Activated CD8-positive, alpha-beta memory T cell treated with anti-CD3 and anti-CD28 coated beads, Interleukin-2, amount 50 U/mL, for 48 hours (primary cell): ENCODE measurements at places on chromosomes 12 and 14.

- no peak for DNase-seq
Observed at GRCh38 chr14:75454963-75455546, 27.2 kb downstream of the JDP2 start.

- DNase-seq = no peak
Observed at GRCh38 chr14:100033347-100034075, 31.7 kb upstream of the EVL start.

GRCh38 chr12:49044660-49045059 lies 15.9 kb downstream of the KMT2D start:
- DNase-seq = no peak

DNA sequence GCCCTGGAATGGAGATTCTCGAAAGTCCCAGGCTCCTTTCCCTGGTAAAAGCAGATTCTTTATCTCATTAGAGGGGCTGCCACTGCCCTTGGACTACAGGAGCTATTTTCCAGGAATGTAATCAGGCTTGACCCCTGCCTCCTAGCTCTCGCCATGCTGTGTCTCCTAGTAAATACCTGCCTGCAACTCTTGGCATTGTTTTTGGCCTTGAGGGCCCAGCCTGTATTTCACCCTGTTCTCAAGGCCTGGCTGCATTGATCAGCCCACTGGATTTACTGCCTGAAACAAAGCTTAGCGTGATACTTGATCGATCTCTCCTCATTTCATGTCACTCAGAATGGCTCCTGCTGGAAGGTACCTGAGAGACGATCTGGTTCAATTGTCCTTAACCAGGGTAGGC lies 273.7 kb downstream of the CACNA1C start:
- no peak for DNase-seq

- no peak for DNase-seq
Observed at GRCh38 chr14:75399843-75400775, 27.7 kb upstream of the JDP2 start.

DNA sequence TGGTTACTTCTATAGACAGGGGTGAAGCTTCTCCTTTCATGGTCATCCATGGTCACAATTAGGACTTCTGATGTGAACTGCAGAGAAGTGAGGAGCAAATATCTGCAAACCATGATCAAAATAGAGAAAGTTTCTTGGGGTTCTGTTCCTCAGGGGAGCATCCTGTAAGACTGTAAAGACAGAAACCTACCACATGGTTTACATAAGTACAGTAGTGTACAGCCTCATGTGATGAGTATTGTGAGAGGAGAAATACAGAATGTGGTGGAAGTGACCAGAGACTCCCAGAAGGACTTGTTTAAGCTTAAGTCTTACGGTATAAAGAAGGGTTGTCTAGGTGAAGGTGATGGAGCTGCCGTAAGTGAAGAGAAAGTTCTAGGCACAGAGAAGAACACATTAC lies 484.7 kb downstream of the LRIG3 start:
- DNase-seq = no peak

GRCh38 chr14:32183151-32184058 lies 18.4 kb upstream of the RNU6-7 start:
- DNase-seq = no peak

DNA sequence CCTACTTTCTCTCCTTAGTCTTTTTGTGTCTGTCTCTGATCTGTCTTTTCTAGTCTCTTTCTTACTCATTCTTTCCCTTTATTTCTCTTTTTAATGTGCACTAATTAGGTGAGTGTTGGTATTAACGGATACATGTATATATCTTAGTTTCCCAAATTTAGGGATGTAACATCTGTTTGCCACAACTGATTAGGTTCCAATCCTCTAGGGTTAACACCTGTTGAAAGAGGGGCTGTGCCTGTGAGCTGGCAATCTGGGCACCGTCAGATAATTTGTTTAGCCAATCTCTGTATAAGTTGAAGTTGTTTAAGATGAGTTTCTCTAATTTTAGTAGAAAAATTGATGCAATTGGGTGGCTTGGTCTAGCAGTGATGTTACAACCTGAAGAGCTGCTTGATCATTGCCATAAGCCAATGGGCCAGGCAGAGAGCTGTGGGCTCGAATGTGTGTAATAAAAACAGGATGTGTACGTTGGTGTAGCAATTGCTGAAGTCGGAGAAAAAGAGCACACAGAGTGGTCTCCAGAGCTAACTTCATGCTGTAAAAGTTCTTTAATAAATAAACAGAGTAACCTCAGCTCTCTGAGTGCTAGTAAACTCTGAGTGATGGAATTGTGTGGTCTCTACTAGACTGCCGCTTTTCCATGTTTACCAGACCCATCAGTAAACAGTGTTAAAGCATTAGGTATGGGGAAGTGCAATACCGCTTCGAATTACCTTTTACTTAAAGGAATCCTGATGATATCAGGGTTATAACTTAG lies 18.3 kb upstream of the LYZ start:
- DNase-seq = no peak

DNA sequence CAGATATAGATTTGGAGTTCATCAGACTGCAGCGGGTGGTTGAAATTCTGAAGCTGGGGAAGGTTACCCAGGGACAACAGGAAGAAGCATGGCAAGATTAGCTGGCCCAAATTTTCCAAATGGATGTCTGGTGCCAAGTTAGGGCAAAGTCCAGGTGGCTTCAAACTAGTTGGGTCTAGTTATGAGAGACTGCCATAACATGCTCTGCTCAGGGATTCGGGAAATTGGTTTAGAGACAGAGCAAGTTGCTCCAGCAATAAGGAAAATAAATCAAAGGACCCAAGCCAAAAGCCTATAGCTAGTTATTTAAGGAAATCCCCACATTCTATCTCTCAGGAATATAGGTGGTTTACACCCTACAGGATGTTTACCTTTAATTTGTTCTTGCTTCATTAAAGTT lies 125.7 kb upstream of the BTG1 start:
- DNase-seq = no peak

DNA sequence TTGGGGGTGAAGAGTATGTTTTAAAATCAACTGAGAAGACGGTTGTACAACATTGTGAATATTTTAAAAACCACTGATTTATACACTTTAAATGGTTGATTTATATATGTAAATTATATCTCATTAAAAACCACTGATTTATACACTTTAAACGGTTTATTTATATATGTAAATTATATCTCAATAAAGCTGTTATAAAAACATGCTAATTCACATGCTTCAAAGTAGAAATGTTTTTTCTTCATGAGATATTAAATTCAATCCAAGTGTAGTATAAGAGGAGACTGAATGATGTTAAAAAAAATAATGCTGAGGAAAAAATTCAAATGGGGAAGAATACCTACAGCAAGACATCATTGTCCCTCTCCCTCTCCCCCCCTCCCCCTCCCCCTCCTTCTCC lies 92.9 kb downstream of the ATXN2 start:
- DNase-seq = no peak

GRCh38 chr14:23364164-23365035 lies 572 bp downstream of the EFS start:
- no peak for DNase-seq

DNA sequence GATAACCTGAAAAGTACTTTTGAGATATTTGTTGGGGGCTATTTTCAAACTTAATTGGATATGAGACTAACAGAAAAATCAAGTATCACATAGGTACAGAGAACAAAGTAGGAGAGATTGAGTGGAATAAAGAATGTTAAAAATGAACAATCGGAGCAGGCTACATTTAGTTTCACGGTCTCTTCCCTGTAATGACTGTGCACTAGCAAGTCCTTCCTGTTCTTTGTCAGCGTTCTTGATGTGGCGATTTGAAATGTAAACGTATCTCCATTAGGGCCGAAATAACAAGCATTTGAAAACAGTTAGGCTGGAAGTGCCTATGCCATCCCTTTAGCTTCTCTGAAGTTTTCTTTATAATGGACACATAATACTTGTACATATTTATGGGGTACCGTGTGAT lies 31.0 kb downstream of the SLC25A29 start:
- no peak for DNase-seq

GRCh38 chr12:27710592-27711316 lies at the start of gene MRPS35:
MRPS35 (plus strand) TSS chr12:27710832; CDS start chr12:27710844, 12 bp downstream.
- DNase-seq = peak; percentile 94

DNA sequence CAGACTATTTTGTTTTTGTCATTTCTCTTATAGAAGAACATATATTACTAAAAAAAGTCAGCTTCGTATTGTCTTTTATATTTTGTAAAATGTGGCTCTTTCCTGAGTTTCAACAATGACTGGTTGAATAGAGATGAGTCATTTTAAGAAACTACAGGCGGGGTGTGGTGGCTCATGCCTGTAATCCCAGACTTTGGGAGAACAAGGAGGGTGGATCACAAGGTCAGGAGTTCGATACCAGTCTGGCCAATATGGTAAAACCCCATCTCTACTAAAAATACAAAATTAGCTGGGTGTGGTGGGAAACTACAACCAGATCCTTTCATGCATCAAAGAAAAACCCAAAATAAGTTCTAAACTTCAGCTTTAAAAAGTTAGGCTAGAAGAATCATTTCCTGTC lies 28.8 kb downstream of the HECTD4 start:
- DNase-seq = no peak

DNA sequence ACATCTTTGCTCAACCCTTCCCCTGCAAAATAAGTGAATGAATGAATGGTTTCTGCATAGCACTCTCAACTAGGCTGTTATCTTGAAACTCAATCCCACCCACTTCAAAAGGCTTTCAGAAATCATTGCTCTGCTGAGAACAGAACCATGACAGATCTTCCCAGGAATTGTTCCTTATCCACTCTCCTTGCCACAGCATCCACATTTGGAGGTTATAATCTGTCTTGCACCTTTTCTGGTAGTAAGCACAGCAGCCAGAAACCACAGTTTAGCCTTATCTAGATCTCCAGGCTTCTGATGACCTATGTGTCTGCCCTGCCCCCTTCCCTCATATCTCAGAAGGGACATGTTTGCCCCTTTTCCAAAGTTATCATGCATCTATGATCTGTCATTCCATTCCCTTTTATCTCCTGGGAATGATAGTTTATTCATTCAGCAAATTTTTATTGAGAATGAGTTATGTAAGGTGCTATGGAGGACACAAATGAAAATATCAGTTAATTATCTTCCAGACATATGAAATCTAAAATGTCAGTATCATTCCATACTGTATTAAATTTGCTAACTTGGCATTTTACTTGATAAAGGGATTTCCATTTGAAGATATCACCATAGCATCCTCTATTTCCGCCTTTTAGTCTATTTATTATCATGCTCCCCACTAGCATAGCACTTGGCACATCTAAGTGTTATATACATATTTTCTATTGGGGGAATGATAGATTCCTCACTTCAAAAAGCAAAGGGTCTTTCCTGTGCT lies 21.4 kb downstream of the LGR5 start:
- DNase-seq = no peak

GRCh38 chr14:103558071-103558882 lies 4.2 kb downstream of the BAG5 start:
- no peak for DNase-seq

DNA sequence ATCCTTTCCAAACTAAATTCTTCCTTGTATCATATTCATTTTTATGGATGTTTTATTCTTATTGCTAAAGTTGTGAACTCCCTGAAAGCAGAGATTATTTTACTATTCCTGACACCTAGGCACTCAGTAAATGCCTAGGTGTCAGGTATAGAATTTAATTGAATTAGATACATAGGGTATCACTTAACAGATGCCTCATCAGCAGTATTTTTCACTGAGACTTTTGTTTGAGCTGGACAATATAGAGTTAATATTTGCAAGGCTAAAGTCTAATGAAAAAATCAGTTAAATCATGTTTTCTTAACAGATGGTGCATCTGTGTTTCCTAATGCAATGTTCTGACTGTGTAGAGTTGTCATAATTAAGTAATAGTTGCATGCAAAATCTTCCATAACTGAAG lies 182.7 kb downstream of the DERA start:
- no peak for DNase-seq

DNA sequence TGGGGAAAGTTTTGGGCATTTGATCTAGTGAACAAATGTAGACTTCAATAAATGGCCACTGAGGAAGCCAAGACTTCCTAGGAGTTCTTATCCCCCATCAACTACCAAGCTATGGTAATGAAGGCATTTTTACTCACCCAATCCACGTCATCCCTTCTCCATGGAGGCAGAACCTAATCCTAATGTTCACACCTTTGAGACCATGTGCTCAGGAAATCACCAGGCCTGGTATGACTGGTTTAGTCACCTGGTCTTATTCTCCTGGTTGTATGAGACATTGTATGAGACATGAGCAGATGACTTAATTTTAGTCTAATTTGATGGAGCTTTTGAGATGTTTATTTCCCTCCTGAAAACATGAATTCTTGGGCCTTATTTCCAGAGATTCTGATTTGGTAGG lies 88.6 kb downstream of the PAX9 start:
- no peak for DNase-seq

DNA sequence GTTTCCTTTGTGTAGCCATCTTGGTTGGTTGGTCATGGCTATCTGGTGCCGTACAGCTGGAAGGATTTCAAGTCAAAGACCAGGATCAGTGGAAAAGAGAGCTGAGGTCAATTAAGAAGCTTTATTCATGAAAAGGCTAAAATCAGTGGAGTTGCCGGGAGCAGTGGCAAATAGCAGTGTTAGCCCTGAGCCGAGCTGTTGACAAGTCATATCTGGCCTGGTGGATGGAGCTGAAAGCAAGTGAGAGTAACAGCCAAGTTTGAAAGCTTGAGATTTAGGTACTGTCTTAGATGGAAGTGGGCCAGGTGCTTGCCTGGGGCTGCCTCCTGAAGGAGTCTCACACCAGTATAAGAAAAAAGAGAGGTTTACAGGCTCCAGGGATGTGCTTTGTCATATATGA lies 9.0 kb downstream of the BATF start:
- no peak for DNase-seq

GRCh38 chr12:105358789-105359188 lies 28.3 kb downstream of the C12orf75 start:
- no peak for DNase-seq

DNA sequence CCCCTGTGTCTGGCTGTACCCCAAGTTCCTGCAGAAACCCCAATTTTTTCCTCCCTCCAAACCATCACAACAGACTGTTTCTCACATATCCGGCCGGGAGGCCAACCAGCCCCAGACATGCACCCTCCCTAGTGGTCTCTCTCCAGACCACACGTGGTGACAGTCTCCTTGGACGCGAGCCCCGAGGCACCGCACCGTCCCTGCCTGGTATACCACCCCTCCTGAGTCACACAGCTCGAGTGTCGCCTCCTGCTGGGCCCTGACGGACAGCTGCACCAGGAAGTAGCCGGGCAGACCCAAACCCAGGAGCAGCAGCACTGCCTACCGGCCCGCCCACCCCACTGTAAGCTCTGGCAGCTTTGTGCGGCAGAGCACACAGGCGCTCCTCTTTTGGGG lies 97.4 kb downstream of the RFLNA start:
- no peak for DNase-seq

DNA sequence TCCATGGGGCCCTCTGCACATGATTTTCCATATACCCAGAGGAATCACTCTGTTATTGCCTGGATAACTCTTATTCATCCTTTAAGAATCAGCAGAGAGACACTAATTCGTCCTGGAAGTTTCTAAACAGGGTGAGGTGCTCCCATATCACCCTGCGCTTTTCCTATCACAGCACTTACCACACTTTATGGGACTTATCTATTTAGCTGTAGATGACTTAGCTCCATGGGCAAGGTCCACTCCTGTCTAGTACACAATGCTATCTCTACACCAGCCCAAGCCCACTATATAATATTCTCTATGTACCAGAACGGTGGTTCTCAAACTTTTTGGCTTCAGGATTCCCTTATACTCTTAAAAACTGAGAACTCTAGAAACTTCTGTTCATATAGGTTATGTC lies 111.7 kb downstream of the EFCAB11 start:
- DNase-seq = no peak

GRCh38 chr14:89128311-89129026 lies 288.6 kb downstream of the FOXN3 start:
- no peak for DNase-seq
